ENCODE measurements at places on chromosomes 4 and X.

GRCh38 chr4:132384709-132385108 lies 764.4 kb upstream of the PCDH10 start:
- DNase-seq: no peak

DNA sequence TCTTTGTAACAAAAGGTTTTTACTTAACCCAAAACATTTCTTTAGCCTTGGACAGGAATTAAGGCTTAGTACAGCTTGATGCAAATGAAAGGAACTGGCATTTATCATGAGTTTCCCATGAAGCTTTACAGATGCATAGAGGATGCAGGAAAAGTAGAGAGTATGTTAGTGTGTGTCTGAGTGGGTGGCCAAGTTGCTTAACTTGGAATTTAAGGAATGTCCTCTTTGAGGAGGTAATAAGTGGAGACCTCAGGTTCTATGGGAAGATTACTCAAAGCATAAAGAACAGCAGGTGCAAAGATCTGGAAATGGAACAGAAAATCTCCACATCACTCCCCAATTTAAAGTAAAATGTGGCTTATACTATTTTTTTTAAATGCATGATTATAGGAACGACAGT lies 457.9 kb downstream of the KCNIP4 start:
- no peak for DNase-seq

DNA sequence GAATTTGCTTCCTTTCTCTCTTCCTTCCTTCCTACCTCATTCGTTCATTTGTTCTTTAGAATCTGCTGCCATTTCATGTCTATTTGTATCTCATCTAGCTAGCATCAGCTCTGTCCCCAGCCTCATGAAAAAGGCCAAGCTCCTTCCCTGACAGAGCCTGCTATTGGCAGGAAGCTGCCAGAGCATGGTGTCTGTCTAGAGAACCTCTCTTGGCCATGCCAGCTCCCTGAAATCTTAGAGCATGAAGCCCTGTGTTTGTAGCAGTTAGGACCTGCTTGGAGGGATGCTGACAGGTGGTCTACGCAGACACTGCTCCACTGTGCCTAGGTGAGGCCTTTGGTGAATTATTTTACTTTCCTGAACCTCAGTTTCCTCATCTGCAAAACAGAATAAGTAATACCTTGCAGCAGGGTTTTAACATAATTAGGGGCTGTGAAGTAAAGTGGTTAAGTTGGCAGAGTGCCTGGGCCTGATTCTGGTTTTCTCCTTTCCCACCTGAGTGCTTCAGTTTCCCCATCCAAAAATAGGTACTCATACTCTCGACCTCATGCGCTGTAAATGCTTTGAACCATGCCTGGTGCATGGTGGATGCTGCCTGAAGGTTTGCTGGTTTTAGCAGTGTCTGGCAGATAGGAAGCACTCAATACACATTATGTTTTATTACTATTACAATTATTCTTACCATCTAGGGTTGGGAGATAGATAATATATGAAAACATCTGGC lies 4.7 kb downstream of the PTTG2 start:
- no peak for DNase-seq

DNA sequence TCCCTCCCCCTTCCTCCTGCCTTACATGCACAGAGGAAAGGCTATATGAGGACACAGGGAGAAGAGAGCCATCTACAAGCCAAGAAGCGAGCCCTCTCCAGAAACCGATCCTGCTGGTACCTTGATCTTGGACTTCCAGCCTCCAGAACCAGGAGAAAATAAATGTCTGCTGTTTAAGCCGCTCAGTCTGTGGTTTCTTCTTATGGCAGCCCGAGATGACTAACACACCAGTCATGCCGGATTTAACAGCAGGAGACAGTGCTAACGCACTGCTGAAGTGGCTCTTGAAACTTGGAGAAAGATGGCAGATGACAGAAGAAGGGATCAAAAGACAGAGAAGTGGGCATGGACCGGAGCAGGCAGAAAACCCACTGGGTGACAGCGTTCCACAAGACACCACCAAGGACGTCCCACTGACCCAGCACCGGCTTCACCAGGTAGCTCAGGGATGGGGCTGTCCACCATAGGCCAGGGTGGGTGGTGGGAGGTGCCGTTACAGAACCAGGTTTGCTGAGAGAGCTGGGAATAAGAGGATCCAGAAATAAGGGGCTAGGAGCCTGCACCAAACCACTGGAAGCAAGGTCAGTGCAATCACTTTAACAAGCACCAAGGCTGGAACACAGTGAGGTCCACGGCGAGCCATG lies 6.2 kb upstream of the MAN2B2 start:
- no peak for DNase-seq

DNA sequence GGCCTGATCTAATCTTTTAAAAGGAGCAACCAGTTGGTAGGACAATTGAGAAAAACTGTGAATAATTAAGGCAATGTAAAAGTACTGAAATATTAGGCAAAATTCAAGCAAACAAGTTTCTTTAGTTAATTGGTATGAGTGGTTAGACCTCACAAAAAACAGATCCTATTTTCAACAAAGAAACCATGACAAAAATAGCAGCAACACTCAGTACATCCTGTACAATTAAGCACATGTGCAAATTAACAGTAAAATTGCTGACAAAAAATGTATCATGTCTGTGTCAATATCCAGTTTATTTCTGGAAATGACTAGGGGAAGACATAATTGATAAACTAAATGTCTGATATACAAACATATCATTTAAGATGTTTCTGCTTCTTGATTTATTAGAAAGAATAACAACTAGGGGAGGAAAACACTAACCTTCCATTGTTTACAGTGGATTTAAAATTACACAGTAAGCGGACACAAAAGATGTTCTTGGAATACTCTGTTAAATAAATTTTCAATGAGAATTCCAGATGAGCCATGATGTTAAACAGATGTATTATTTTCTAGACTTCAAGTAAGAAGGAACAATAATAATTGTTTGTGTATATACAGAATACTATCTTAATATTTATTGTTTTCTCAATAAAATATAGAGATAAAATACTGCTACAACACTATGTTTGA lies 638.9 kb downstream of the SPRY1 start:
- DNase-seq: no peak

GRCh38 chr4:3330707-3331106 lies 37.9 kb downstream of the RGS12 start:
- DNase-seq: no peak

All from HS-27A (cell line).